ENCODE measurements at places on chromosomes 4 and X.

DNA sequence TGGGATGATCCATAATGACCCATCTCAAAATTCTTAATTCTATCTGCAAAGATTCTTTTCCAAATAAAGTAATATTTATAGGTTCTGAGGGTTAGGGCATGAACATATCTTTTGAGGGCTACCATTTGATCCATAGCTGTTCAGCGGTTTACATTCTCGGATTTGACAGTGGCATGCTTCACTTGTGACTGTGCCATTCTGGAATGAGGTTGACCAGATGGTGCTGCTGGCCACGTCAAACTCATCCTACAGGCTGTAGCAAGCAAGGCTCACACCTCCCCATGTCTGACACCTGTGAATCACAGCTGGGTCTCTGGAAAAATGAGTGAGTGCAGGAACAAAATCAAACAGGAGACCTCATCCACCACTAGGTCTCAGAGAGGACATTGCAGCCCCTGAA is 280.5 kb downstream of the DHRSX start:
- no peak for DNase-seq

GRCh38 chr4:52894443-52894842 is 32.3 kb downstream of the RASL11B start:
- DNase-seq: no peak

- DNase-seq: no peak
Observed at GRCh38 chr4:26260571-26260970, 60.2 kb upstream of the RBPJ start.

GRCh38 chr4:84145176-84145575 is 353.9 kb downstream of the NKX6-1 start:
- DNase-seq: no peak

- DNase-seq: no peak
Observed at GRCh38 chrX:100297728-100298127, 112.3 kb downstream of the PCDH19 start.

DNA sequence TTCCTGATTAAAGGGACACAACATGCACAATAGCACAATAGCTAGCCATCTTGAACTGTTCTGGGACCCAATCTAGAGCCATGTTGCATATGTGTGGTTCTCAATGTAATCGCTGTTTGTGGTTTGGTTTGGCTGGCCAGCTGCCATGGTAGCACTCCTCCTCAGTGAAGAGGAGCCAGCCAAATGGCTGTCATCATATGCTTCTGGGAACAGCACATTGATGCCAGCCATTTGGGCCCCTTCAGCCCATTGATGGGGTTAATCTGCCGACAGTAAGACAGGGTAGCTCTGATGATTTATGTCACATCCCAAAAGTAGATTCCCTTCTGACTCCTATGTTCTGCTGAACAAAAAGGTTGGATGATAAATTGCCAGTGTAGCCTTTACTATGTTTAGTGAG is 48.5 kb downstream of the AWAT2 start:
- DNase-seq: no peak

DNA sequence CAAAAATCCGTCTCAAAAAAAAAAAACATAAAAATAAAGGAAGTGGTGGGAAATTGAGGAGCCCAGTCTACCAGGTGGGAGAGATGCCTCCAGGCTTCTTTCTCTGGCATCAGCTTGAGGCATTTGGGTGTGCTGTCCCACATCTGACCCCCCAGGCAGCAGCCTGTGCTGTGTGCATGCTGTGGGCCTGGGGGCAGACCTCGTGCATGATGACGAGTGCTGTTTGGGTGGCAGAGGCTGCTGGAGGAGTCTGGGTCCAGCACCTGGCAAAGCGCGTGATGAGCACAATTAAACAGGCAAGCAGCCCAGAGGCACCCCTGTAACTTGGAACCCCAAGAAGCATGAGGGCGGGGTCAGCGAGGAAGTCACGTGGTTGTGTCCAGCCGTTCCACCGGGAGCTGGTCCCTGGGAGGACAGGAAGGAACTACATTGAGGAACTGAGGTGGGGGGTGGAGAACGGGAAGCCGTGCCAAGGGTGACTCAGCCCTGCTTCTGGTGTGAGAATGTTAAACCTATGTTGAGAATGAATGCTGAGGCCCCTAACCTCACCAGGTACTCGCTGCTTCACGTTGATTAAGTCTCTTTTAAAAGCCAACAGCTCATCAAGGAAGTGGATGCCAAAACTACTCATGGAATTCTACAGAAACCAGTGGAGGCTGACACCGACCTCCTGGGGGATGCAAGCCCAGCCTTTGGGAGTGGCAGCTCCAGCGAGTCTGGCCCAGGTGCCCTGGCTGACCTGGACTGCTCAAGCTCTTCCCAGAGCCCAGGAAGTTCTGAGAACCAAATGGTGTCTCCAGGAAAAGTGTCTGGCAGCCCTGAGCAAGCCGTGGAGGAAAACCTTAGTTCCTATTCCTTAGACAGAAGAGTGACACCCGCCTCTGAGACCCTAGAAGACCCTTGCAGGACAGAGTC is 6.1 kb downstream of the TACC3 start:
- no peak for DNase-seq

- DNase-seq: no peak
Observed at GRCh38 chr4:165288226-165288625, 39.2 kb upstream of the MSMO1 start.

- DNase-seq: no peak
Observed at GRCh38 chr4:157996061-157997028, 176.5 kb downstream of the GASK1B start.

DNA sequence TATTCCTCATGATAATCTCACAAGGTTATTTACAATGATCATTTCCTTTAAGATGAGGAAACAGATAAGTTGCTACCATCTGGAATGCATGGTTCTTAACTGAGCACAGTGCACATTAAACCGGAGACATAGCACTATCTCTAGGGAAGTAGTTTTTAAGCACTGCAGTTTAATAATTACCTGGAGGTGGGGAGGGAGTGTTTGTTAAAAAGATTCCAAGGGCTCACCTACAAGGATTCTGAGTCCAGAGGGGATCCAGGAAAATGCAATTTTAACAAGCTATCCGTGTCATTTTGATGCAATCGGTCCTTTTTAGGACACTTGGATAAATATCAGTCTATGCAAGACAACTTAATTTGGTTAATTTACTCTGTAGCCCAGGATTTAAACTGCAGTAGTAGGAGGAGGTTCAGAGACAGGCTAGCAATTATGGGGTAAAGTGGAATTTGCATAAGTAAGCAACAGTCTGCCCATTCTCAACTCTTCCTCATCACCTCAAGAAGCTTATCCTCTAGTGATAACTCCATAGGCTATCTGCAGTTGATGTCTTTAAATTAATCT is 2.8 kb upstream of the PDLIM5 start:
- no peak for DNase-seq

DNA sequence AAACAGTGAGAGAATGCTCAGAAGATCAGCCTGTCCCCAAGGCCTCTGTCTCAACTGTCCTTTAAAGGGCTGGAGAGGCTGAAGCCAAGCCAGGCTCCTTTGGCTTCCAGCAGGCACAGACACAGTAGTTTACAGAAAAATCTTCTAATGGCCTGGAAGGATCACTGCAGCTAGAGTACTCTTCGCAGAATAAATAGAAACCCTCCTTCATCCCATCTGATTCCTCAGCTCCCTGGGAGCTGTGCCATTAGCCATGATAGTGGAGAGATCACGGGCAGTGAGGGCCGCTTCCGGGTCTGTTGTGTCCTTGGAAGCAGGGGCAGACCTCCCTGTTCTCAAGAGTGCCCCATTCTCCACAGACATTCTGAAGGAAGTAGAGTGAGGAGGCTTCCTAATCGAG is 63.1 kb downstream of the CCNI start:
- DNase-seq: no peak

DNA sequence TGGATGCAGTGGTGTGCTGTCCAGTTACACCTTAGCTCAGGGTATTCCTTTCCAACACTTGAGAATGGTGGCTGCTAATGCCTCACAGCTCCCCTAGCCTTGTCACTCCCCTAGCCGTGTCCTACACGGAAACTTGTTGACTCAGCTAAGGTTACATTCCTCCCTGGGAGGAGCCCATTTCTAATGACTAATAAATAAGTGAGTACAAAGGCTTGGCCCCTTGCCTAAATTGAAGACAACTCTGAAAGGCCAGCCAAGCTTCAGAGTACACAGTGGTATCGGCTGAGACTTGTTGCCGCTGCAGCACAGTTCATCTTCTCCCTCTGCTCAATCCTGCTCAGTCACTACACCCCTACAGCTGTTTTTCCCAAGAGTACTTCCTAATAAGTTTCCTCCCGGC is 21.2 kb upstream of the SLC25A31 start:
- DNase-seq: no peak

- DNase-seq: no peak
Observed at GRCh38 chr4:179536694-179537093, 2094.5 kb upstream of the AGA start.

GRCh38 chr4:109665783-109666485 is 37.3 kb downstream of the CASP6 start:
- no peak for DNase-seq

GRCh38 chrX:42797651-42798269 is 19.8 kb upstream of the PPP1R2C start:
- DNase-seq: no peak

GRCh38 chr4:186260504-186261448 is 5.2 kb upstream of the F11 start:
- DNase-seq: no peak

- no peak for DNase-seq
Observed at GRCh38 chr4:55237839-55238238, 108.2 kb upstream of the SRD5A3 start.

GRCh38 chr4:2436301-2436700 is 17.5 kb downstream of the CFAP99 start:
- no peak for DNase-seq

- DNase-seq: no peak
Observed at GRCh38 chr4:80393246-80393969, 57.9 kb downstream of the CFAP299 start.

- DNase-seq: no peak
Observed at GRCh38 chrX:13078739-13079444, 34.5 kb upstream of the FAM9C start.

- DNase-seq: no peak
Observed at GRCh38 chrX:97399400-97399799, 515.7 kb downstream of the RPA4 start.

- DNase-seq: no peak
Observed at GRCh38 chr4:38332699-38333098, 331.3 kb upstream of the KLF3 start.

Data from NCI-H526 treated with DMSO at 0.1 percent for 48 hours (cell line).